Hematopoietic multipotent progenitor cell treated with erythropoietin and hydrocortisone succinate and interleukin-3 and kit ligand, for 6 days (in vitro differentiated cells): ENCODE measurements at places on chromosomes 6 and 20.

- peak; percentile 57 for DNase-seq
Observed at GRCh38 chr6:157982102-157982562, 469 bp downstream of the SYNJ2 start.

GRCh38 chr6:42101186-42101657 is 41.2 kb downstream of the C6orf132 start:
- peak; percentile 40 for DNase-seq

GRCh38 chr6:130514712-130515111 is 148.9 kb downstream of the TMEM200A start:
- DNase-seq, result peak; percentile 5

GRCh38 chr6:57342148-57342669 is 24.8 kb downstream of the PRIM2 start:
- DNase-seq, result no peak

DNA sequence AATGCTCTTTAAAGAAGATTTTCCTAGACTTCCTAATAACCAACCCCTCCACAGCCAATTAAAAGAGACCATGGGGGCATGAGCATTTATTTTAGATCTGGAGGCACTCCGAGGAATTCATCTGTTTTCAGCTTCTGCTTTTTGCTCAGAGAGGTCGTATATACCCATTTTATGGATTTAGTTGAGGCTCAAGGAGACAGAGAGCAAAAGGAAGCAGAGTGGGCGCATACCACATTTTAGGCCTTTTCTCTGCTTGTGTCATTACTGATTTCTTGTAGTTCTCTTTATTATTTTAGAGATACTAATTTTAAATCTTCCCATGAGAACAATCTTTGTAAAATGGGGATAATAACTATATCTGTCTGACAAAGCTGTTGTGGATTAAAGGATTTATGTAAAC is 129.6 kb upstream of the IFNGR1 start:
- DNase-seq, result no peak

- no peak for DNase-seq
Observed at GRCh38 chr6:69883551-69883950, 17.2 kb downstream of the COL19A1 start.

DNA sequence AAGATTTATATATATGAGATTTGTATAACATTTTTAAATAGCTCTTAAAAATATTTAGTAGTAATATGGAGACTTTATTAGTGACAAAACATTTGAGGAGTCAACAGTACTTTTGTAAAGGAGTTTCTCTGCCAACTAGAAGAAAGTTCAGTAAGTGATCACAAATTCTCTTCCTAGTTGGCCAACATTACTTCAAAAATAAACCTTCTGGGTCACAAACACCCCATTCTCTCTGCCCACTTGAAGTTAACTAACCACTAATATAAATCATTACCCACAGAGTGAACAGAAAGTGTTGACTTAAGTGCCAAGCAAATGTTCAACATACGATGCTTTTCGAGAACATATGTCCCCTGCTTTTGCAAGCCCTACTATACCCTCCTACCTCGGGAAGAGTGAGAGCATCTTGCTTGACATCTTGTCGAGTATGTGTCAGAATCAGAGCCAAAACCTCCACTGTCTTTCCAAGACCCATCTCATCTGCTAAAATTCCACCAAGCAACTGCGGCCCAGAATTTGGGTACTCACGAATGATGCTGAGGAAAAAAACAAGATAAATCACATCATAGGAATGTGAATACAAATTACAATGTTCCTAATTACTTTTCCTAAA is 16.9 kb downstream of the SHPRH start:
- DNase-seq, result no peak

GRCh38 chr6:112086744-112087135 is 542 bp downstream of the TUBE1 start:
- peak; percentile 62 for DNase-seq

DNA sequence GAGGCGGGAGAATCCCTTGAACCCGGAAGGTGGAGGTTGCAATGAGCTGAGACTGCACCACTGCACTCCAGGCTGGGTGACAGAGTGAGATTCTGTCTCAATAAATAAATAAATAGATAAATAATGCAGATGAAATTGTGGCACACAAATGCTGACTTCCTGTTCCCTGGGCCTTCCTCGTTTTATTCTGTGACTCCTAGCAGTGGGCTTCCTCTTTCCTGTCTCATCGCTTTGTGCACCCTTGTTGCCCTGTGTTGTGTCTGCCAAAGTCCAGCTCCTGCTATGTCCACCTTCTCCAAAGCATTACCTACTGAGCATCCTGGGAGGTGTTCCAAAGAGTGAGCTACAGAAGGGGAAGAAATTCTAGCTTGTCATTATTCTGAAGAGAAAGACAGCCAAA is 100.2 kb upstream of the TIAM2 start:
- DNase-seq, result peak; percentile 19

DNA sequence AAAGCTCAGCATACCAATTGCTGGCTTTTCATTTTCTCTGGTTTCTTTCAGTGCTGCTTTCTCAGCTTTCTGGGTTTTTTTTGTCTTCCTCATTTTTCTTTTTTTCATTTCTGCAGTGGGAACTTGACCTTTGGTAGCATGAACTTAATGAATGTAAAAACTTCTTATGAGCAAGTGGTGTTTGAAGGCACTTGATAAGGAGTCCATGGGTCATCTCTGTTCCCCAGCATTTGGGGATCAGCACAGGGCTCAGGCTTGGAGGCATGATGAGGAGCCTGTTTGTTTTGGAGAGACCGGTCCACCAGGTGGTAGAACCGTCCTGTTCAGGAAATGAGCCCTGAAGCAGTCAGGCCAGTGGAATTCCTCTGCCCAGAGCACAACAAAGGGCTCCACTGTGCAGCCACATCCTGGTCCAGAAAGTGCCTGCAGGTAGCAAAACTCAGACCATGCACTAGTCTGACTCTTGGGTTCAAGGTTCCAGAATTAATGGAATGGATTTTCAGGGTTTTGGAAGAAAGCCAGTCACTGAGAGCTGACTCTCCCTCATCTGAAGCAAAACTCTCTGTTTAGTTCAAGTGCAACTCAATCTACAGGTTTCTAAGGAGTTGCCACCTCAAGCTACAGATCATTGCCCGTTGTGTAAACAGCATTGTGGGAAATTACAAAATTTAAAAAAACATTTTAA is 52.3 kb upstream of the ADGRF1 start:
- DNase-seq, result no peak

- DNase-seq, result no peak
Observed at GRCh38 chr20:31927627-31928159, 24.2 kb downstream of the PDRG1 start.

- DNase-seq, result no peak
Observed at GRCh38 chr20:41293269-41294037, 24.1 kb downstream of the ZHX3 start.

- DNase-seq, result no peak
Observed at GRCh38 chr20:13099676-13100075, 90.9 kb downstream of the SPTLC3 start.

DNA sequence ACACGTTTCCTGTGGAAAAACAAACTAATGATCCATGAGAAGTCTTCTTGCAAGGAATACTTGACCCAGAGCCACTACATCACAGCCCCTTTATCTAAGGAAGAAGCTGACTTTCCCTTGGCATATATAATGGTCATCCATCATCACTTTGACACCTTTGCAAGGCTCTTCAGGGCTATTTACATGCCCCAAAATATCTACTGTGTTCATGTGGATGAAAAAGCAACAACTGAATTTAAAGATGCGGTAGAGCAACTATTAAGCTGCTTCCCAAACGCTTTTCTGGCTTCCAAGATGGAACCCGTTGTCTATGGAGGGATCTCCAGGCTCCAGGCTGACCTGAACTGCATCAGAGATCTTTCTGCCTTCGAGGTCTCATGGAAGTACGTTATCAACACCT is 35.4 kb downstream of the GCNT2 start:
- DNase-seq, result no peak

- no peak for DNase-seq
Observed at GRCh38 chr6:11473008-11473740, 64.4 kb upstream of the TMEM170B start.

- no peak for DNase-seq
Observed at GRCh38 chr6:18883851-18884250, 496.7 kb downstream of the RNF144B start.

GRCh38 chr6:38715016-38715689 is at the start of gene DNAH8:
TSS of gene DNAH8 (plus strand) at chr6:38715311. CDS start at chr6:38722810, 7,499 bp downstream.
- DNase-seq, result peak; percentile 16

- DNase-seq, result no peak
Observed at GRCh38 chr6:95686895-95687294, 109.6 kb downstream of the MANEA start.
